Fibroblast of mammary gland (primary cell): ENCODE measurements at places on chromosomes 3 and 15.

- no peak for DNase-seq
Measured at GRCh38 chr3:155978324-155978723, 107.9 kb downstream of the GMPS start.

- DNase-seq, result no peak
Measured at GRCh38 chr15:48796521-48796920, 14.3 kb downstream of the CEP152 start.

- no peak for DNase-seq
Measured at GRCh38 chr15:47184908-47185801, 532.1 kb upstream of the SEMA6D start.

DNA sequence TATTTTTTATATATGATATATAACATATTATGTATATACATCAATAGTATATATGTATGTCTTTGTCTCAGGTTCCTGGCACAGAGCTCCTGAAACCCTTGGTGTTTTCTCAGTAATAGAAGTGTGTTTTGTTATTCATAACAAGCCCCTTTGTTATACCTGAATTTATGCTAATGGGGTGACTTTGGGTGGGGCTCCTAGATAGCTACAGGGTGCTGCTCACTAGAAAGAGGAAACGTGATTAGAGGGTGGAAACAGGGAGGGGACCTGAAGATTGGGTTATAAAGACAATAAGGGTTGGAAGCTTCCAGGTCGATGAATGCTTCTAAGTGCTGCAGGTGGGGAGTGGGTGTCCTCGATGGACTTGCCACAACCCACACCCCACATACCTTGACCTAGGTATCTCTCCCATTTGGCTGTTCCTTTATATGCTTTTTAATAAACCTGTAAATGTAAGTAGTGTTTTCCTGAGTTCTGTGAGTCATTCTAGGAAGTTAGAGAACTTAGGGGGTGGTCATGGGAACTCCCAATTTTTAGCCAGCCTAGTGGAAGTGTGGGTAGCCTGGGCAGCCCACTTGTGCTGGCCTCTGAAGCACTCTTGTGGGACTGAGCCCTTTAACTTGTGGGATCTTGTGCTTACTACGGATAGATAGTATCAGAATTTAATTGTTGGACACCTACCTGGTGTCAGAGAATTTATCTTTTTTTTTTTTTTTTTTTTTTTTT is 36.9 kb upstream of the C15orf39 start:
- no peak for DNase-seq

DNA sequence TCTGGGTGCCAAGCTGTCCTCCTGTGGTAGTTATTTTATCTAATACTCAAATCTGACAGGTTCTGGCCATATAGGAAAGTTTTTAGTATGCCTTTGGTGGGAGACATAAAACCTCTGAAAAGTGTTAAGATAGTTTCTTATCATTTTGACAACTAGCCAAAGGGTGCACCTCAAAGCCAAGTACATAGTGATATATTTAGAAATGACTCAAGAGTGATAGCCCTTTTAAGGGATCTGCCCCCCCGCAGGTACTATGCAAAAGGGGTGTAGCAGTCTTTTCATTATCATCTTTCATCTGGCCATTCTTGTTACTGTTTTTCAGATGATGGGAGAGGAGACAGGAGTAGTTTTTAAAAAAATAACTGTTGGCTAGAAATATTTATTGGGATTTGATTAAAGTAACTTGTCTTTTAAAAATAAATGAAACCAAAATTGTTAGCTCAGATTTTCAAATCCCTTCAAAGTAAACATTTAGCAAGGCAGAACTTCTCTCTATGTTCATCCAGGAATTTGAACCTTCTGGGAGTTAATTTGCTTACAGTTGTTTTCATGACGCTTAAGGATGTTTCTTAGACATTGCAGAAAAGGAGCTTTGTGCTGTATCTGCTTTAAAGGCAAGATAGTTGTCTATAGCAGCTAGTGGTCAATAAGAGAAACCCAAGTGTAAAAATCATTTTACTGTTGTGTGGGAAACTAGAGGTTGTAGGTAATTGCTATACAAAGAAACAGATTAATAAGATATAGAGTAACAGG is 5.1 kb downstream of the PHLDB2 start:
- DNase-seq, result peak; percentile 36

DNA sequence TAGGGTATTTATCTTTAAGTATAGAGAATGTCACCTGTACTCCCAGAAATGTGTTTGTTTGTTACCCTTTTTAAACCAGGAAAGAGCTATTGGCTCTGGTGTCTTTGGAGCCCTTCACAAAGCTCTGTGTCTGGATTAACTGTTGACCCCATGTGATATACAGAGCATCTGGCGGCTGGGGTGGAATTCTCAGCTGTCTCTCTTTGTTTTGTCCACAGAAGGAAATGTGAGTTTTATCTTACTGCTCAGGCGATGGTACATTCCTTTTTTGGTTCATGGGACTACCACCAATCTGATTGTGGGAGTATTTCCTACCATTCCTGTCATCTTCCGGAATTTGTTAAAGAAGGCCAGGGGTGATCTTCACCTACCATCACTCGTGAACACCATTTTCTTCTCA is 120.3 kb downstream of the AKAP13 start:
- no peak for DNase-seq

GRCh38 chr15:37616215-37616614 is 318.2 kb upstream of the TMCO5A start:
- peak; percentile 29 for DNase-seq

GRCh38 chr15:52262364-52262763 is 33.2 kb downstream of the MYO5C start:
- DNase-seq, result peak; percentile 40

DNA sequence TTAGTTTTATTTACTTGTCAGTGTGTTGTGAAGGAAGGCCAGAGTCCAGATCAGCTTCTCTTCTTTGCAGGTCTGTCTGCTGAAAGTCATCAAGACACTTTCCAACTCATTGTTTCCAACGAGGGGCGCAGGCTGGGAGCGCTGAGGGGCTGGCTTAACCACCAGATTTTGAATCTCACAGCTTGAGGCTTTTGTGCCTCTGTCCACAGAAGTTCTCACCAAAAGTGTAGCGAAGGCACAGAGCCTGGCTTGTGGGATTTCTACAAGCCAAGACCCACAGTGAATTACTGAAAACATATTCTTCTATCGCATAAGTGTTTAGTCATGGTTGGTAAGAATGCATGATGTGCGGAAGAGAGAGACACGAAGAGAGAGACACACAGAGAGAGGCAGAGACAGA is 35.2 kb downstream of the BHLHE40 start:
- no peak for DNase-seq

GRCh38 chr3:38543586-38543985 is 47.4 kb downstream of the EXOG start:
- no peak for DNase-seq

GRCh38 chr3:177284383-177284881 is 87.2 kb upstream of the TBL1XR1 start:
- peak; percentile 71 for DNase-seq
